Activated CD4-positive, CD25-positive, alpha-beta regulatory T cell treated with anti-CD3 and anti-CD28 coated beads, Interleukin-2, amount 50 U/mL, for 16 hours (primary cell): ENCODE measurements at places on chromosomes 16 and 17.

GRCh38 chr17:16872351-16873173 lies 99.4 kb downstream of the TNFRSF13B start:
- no peak for DNase-seq

DNA sequence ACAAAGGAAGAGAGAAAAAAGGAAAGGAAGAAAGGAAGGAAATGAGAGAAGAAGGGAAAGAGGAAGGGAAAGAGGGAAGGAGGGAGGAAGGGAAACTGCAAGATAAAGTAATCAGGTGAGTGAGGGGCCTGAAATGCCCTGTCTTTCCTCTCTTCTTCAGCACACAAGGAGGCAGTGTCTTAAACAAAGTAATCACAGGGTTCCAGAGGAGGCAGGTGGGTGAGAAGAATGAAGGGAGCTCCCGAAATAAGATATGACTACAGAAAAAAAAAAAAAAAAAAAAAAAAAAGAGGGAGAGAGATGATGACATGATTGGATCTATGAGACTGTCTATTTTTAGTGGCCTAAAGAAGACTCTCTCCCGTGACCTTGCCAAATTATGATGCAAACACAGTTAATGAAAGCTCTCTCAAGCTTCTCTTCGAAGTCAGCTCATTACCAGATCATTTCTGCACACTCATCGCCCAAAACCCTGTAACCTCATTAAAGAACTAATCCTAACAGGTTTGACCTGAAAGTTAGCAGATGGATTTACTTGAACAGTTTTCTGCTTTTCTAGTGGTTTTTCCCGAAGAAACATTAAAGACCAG lies 53.6 kb downstream of the CDH11 start:
- no peak for DNase-seq

DNA sequence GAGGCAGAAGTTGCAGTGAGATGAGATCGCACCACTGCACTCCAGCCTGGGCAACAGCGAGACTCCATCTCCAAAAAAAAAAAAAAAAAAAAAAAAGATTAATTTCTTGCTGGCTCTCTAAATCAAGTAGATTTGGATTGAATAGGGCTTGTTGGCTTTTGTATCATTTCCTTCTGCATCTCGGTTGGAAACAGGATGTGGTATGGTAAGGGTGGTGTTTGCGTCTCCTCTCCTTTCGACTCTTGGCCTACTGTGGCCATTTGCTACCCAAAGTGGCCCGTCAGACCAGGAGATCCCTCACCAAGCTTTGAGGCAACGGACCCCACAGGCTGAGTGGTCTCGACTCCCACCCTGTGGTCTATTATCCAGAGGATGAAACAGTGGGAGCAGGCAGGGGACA lies 168.0 kb upstream of the IRX3 start:
- no peak for DNase-seq

GRCh38 chr17:10251212-10251948 lies 53.0 kb upstream of the GAS7 start:
- no peak for DNase-seq

GRCh38 chr16:87196661-87197060 lies 120.5 kb downstream of the C16orf95 start:
- DNase-seq, result no peak

- no peak for DNase-seq
Observed at GRCh38 chr17:40312893-40313667, 4.1 kb downstream of the RARA start.

DNA sequence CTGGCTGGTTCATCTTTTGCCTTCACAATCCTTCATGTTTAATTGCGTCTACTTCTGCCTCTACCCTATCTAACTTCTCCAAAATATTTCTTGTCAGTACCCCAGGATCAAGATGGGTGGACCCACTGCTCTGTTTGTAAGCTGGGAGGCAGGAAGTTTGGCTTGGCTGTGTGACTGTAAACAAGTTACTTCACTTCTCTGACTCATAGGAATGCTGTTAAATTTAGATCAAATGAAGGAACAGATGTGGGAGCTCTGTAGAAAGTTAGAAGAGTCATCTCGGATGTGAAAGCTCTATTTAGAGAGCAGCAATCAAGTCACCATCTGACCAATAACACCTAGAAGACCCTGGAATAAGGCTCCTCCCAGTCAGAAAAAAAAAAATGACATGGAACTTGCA lies 55.2 kb upstream of the MRTFB start:
- no peak for DNase-seq

- DNase-seq, result no peak
Observed at GRCh38 chr16:5715155-5715554, 617.6 kb upstream of the EEF2KMT start.

DNA sequence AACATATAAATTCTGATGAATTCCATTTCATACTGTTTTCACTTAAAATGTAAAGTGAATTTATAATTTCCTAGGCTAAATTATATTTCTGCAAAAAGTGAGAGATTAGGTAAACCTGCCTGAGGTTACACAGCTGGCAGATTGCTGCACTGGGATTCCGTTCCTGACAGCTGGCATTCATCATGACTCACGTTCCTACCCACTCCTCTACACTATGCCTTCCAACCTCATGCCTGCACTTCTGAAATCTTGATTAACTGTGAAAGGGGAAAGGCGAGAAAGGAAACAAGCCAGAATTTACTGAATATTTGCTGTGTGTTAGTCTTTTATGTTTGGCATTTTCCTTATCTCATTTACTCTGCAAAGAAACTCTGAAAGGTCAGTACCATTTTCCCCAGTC lies 73.3 kb upstream of the MON1B start:
- DNase-seq, result no peak

DNA sequence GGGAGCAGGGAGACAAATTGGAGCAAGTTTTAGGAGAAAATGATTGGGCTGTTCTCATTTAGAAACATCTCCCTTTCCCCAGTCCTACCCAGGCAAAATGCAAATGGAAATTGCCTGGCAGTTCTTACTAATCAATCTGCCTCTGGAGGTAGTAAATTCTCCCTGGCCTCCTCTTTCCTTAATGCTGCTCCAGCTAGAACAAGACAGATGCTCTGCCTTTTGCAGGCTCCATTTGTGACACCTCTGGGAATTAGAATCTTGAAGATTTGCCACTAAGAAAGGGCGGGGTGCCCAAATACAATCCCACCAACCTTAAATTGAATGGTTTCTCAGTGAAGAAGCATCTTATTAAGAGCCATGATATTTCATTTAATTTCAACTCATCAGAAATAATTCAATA lies 377.7 kb upstream of the CDH11 start:
- no peak for DNase-seq

- DNase-seq, result no peak
Observed at GRCh38 chr16:67562526-67562917, at the start of gene CTCF. Gene CTCF, plus strand, starts transcription at chr16:67562526. Its CDS starts 48,307 bp downstream, at chr16:67610833.

- no peak for DNase-seq
Observed at GRCh38 chr17:7493941-7494340, 9.8 kb downstream of the POLR2A start.
